ENCODE measurements at places on chromosomes 5 and 9. TPM values are rescaled to one million over a fixed set of nuclear protein-coding genes. Genes with fewer than 3 reads are reported as not detected.

DNA sequence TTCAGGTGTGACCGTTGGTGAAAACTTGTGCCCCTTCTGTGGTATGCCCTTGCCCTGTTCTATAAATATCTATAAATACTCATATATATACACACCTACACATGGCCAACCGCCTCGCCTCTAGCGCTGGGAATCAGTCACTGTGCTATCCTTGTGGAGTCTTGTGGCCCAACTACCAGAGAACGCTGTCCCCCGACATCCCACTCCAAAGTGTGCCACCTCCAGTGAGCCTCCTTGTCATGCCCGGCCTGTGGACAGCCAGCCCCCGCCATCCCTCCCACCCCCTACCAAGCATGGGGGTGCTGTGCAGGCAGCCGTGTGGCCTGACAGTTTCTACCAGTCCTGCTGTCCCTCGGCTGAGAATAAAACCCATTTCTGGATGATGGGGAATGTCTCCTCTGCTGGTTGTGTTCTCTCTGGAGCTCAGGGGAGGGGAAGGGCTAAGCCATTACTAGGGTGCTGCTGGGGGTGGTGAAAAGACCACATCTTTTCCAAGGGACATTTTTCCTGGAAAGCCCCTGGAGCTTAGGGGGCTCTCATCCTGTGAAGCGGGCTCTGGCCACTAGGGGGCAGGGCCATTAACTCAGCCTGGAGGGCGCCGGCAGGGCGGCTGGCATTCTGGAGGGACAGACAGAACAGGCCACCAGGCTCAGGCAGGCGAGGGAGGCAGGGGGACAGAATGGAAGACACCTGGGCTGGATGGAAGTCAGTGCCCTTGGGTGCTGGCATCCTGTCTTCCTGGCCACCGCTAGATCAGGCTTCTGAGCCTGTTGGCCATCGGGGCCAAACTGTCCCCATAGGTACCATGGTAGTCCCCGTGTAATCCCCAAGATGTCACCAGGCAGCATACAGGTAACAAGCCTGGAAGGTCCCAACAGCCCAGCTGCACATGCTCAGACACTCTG, 20.7 kb downstream of the GOLGA2 start:
- H3K36me3 ChIP-seq: peaks cover 7% of the 10 kb centered on the region
- H3K4me1 ChIP-seq: no peaks in the 10 kb centered on the region
- no peak overlapping the region for H3K27ac ChIP-seq

- H3K27me3 ChIP-seq: no peaks in the 10 kb centered on the region
- DNase-seq: no peak
- no peak overlapping the region for H3K4me3 ChIP-seq
- H3K4me1 ChIP-seq: no peaks in the 10 kb centered on the region
Observed at GRCh38 chr5:23419115-23419514, 88.3 kb upstream of the PRDM9 start.

DNA sequence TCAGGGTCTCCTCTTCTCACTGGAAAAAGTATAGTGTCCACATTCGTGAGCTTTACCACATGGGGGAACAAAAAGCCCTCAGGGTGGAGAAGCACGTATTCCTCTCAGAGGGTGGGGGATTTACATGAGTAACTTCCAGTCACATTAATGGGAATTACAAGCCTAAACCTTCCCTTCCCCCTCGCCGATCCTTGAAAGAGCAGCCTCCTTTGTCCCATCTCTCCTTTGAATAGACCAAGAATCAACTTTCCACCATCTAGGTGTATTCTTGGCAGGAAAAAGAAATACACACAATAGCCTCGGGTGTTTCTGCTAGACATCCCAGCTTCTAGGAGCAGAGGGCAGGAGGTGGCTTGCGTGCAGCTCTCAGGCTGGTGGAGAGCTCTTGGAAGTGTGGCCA, 144.4 kb downstream of the ZNF462 start:
- H3K27ac ChIP-seq: no peak overlapping the region
- no peak for DNase-seq

PCDHB14 gene
- 7.5 TPM for total RNA-seq

HSPB3 gene
- total RNA-seq: not detected

All from aorta (tissue), 5 donors.